Stimulated activated CD8-positive, alpha-beta memory T cell treated with anti-CD3 and anti-CD28 coated beads, Interleukin-2, amount 100 ng/mL, for 1 hour (primary cell): ENCODE measurements at places on chromosomes 1 and 21.

GRCh38 chr1:47865881-47866535 lies 131.2 kb downstream of the TRABD2B start:
- DNase-seq = no peak

- no peak for DNase-seq
Measured at GRCh38 chr1:46248122-46248920, 758 bp downstream of the RAD54L start.

GRCh38 chr1:3033790-3034090 lies 12.5 kb downstream of the ACTRT2 start:
- DNase-seq = no peak

- no peak for DNase-seq
Measured at GRCh38 chr1:21022279-21023040, 154.2 kb downstream of the EIF4G3 start.

DNA sequence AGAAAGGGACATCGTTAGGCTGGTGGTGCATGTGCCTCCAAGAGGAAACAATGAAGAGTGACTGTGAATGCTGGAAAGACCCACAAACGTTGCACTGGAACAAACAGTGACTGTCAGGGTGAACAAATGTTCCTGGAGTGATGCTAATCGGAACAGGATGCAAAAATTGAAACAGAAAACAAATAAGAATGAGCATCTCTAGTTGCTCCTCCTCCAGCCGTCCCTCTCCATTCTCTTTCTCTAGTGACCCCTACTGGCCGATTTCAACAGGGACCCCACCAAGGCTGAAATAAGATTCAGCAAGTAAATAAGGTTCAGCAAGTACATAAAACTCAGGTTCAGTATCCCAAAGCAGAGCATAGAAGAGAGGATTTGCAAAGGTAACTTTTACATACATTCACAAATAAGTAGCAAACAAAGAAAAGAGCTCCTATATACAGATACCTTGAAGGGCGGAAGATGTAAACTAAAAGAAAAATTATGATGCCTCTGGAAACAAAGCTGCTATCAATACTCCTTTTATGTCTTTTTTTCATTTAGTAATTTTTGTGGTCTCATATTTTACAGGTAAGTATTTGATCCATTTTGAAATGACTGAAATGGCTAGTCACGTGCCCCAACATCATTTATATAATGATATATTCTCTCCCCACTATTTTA lies 836.1 kb upstream of the ADAMTS5 start:
- DNase-seq = no peak

DNA sequence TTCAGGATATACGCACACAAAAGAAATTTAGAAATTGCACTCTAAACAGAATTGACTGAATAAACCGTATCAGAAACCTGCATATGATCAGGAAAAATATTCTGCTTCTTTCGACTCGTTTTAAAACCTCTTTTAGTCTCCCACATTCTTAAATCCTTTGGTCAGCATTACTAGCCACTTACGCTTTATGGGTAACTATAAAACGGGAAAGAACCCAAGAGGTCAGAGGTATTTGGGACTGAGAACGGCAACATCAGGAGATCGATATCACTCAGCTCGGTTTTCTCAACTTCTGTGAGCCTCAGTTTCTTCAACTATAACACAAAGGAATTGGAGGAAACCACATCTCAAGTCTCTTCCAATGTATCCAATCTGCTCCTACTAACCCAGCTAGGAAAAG lies 36.4 kb upstream of the ANGPTL7 start:
- DNase-seq = no peak

DNA sequence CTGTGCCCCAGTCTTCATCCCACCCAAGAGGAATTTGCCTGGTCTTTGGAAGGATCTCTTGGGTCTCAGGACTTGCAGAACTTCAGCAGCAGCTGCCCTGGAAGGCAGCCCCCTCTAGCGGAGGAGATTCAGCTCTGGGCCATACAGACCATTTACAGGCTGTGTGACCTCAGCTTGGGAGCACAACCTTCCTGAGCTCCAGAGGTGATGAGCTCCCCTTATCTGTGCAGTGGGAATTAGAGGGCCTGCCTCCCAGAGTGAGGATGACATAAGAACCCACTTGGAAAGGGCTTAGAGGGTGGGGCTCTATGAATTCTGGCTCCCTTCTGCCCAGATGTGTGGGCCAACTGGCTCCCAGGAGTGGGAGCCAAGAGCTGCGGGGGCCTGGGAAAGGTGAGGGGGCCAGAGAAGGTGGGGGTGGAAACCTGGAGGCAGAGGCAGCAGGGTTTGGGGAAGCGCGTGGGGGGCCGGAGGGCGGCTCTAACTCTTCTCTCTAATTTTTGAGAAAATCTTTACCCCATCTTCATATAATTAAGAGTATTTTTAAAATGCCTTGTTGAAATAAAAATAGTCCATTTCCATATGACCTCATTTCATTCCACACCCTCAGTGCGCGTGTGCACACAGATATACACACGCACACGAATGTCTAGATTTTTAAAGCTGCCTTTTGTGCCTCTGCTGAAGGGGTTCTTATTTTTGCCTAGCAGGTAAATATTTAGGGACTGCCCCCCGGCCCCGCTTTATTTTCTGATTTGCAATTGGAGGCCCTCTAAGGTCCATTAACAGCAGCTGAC lies 21.5 kb downstream of the EPHB2 start:
- no peak for DNase-seq
